HS-27A (cell line): ENCODE measurements at places on chromosomes 5 and 9.
A peak's percentile ranks its signal among the peaks of the same experiment; 100 is the strongest.

GRCh38 chr9:2043881-2044462, 28.8 kb downstream of the SMARCA2 start:
- DNase-seq = no peak

- no peak for DNase-seq
Measured at GRCh38 chr9:125405938-125406809, 144.5 kb downstream of the GAPVD1 start.

- DNase-seq = no peak
Measured at GRCh38 chr5:172441262-172441751, 13.0 kb downstream of the SH3PXD2B start.

GRCh38 chr5:74251141-74252035, 389.1 kb downstream of the ENC1 start:
- DNase-seq = no peak

GRCh38 chr9:3018691-3019230, 174.9 kb upstream of the PUM3 start:
- DNase-seq = no peak

- no peak for DNase-seq
Measured at GRCh38 chr5:150765799-150766169, 7.0 kb upstream of the DCTN4 start.

DNA sequence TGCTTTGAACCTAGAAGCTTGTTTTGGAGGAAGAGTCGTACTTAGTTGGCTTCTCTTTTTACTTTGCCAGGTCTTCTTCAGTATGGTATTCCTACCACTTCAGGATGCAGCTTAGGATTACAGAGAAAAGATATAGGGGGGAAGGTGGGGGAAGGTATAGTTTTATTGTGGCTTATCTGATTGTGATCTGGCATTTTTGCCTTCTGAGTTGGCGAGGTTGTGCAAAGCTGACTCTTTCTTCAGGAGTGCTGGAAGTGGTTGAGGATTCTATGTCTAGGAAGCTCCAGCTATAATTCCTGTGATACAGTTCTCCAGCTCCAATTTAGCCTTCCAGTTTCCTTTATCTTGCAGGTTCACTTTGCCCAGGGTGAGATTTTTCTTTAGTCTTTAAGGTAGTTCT, 7.0 kb downstream of the CDC42SE2 start:
- no peak for DNase-seq

GRCh38 chr5:39231705-39232525, 12.6 kb upstream of the FYB1 start:
- DNase-seq = no peak

GRCh38 chr5:169547508-169547907, 36.1 kb upstream of the SPDL1 start:
- no peak for DNase-seq

- DNase-seq = no peak
Measured at GRCh38 chr5:120449501-120449900, 14.6 kb upstream of the PRR16 start.

- DNase-seq = no peak
Measured at GRCh38 chr9:104784098-104784497, 20.2 kb downstream of the NIPSNAP3B start.

DNA sequence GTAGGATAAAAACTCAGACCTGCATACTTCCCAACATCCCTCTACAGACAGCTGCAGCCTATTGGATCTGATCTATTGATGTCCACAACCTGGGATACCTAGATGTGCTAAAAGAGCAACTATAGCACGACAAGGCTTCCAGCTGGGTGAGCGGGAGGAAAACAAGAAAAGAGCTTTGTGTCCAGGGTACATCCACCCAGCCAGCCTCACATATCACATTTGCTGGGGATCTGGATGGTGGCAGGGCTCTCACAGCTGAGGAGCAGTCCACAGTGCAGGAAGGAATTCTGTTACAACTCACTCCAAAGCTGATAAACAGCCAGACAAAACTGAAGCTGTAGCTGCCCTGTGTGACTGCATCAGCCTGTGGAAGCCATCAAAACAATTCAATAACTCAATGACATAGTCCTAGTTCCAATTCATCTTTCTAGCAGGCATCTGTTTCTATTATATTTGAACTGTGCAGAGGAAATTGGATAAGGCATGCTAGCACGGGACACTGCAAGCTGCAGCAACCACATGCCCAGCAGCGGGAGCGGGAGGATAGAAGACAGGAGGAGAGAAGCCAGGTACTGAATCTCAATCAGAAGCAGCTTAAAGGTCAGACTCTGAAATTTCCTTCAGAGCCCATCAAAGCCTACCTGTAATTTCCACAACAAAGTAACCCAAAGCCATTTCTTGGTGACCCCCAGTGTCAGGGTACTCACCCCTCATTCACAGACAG, 45.0 kb downstream of the MED10 start:
- no peak for DNase-seq

GRCh38 chr5:167759057-167759821, 532.2 kb upstream of the WWC1 start:
- no peak for DNase-seq

GRCh38 chr9:17906841-17907778, 328.2 kb downstream of the SH3GL2 start:
- no peak for DNase-seq

DNA sequence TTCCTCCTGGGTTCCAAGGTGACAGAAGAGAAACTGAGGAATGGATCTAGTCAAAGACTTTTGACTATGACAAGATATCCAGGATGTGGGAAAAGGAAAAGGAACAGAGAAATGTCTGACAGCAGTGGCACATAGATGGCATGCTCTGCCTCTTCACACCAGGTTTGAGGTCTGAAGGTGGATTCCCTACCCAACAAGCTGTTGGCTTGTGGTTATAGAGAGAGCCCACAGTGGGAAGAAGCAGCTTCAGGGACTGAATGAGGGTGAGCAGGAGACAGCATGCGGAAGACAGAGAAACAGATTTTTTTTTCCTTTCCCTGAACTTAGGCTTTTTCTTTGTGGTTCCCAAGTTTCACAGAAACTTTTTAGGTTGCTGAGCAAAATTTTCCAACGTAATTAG, 20.6 kb downstream of the IFNW1 start:
- DNase-seq = no peak

DNA sequence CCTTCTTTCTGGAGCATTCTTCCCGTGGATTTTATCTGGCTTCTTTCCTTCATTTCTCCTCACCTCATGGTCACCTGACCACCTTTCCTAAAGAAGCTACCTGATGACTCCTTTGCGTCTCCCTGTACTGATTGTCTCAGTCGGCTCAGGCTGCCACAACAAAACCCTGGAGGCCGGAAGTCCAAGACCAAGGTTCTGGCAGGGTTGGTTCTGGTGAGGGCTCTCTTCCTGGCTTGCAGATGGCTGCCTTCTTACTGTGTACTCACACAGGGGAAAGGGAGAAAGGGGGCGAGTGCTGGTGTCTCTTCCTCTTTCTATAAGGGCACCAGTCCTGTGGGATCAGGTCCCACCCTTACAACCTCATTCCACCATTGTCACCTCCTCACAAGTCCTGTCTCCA, 140.0 kb downstream of the SYK start:
- no peak for DNase-seq

DNA sequence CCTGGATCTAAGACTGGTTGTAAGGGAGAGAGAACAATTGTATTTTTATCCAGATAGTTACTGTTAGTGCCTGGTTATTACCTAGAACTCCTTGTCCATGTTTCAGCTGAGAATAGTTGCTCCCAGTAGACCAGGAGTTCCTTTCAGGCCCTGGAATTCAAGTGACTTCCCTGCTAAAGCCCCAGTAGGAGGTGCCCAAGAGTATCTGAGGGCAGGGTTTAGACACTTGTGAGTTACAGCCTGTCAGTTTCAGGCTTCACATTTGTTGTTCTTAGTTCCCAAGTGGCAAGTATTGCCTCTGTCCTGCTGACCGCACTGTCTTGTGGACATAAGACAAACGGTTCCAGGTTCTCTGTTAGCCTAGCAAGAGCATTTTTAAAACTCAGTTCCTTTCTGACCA, 743.9 kb upstream of the SEMA6A start:
- no peak for DNase-seq

DNA sequence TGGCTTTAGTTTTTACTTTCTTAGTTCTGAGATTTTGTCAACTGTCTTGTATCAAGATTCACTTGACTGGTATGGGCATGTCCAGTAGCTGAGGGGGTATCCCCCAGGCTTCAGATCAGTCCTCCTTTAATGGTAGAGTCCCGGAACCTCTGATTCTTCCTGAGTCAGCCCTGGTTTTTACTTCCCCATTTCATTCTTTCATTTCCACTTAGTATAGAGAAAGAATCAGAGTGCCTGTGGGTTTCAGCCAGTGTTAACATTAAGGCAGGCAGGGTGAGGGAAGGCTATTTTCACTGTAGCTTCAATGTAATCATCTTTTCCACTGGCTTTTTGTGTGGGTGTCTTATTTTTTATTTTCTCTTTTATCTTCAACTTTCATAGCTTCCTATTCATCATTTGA, 8.3 kb upstream of the COMMD10 start:
- no peak for DNase-seq

GRCh38 chr5:151770383-151771258, 1.1 kb upstream of the G3BP1 start:
- no peak for DNase-seq

DNA sequence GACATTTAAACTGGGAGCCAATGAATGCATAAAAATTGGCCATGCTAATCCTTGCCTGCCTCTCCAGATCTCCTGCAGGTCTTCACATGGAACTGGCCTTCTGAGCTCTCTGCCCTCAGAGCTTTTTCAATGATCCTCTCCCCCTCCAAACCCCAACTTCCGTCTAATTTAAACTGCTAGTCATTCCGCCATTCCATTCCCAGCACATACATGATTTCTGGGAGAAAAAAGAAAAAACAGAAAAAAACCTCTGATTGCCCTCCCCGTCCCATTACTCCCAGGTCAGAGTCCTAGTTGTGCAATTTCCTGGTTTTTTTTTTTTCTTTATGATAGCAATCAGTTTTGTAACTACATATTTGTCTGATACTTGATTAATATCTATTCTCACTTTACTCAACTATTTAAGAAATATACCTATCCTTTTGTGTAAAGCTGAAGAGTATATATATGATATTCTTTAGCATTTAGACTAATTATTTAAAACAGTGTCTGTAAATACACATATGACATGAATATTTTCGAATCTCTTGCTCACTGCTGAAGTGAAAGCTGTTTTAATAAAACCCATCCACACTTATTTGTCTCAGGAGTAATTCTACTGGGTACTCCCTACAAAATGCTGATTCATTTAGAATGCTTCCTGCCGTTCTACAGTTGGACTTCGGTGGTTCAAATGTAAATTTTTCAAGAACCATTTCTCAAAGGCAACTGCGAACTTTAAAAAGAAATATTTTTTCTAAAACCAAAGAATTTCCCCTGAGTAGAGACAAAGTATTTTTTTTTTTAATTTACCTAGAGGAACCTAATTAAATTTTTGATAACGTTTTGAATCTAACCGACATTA, 1.6 kb downstream of the HINT1 start:
- no peak for DNase-seq

GRCh38 chr5:2011481-2012411, 129.0 kb upstream of the IRX4 start:
- DNase-seq = no peak

GRCh38 chr9:21994556-21995005, at the start of gene CDKN2B-AS1:
CDKN2B-AS1 (plus strand) TSS chr9:21994791.
- DNase-seq = peak; percentile 62

DNA sequence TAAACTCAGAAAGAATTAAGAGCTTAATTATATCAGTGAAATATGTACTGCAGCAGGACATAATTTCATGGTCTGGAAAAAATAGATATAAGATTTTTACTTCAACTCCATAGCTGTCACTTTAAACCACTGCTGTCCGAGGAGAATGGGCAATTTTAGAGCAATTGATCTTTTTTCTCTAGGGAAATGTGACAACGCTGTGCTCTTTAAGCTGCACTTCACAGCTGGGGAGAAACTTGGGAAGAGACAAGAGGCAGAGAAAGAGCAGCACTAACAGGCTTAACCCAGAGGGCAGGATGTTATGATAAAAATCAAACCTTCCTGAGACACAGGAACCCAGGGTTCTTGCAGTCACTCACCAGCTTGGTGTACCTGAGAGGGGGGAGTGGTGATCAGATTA, 92.0 kb downstream of the SPOCK1 start:
- DNase-seq = no peak

- no peak for DNase-seq
Measured at GRCh38 chr9:99544526-99544925, 277.2 kb upstream of the NR4A3 start.

- no peak for DNase-seq
Measured at GRCh38 chr5:150368526-150368925, 11.0 kb downstream of the TCOF1 start.

- no peak for DNase-seq
Measured at GRCh38 chr9:132069046-132069898, 10.4 kb downstream of the MED27 start.

GRCh38 chr9:116267021-116267420, 113.4 kb downstream of the PAPPA start:
- DNase-seq = no peak

- no peak for DNase-seq
Measured at GRCh38 chr5:83368835-83369234, 102.7 kb upstream of the VCAN start.

GRCh38 chr9:6351737-6352136, 23.6 kb downstream of the TPD52L3 start:
- no peak for DNase-seq

- DNase-seq = no peak
Measured at GRCh38 chr5:126053630-126054029, 369.6 kb upstream of the GRAMD2B start.

DNA sequence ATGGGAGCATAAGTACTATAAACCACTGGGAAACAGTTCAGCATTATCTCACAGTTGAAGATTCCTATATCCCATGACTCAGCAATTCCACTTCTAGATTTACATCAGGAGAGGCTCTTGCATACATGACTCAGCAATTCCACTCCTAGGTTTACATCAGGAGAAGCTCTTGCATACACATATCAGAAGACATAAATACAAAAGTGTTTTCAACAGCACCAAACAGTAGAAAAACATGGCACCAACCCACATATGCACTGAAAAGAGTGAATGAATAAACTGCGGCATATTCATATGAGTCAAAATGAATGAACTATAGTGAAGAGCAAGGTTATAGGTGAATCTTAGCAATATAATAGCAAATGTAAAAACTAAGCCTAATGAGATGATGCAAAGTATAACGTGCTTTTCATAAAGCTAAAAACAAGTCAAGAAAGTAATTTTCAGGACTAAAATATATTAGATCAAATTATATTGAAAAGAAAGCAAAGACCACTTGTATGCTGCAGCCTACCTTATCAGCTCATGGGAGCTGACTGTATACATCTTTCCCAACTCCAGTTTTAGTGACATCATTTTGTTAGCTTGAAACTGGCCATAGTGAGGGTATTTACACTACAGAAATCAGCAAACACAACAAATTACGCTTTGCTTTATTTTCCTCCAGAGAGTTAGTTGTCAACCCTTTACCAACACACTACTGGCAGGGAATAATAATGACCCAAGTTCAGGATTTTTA, 95.8 kb downstream of the ANKRD18B start:
- no peak for DNase-seq

DNA sequence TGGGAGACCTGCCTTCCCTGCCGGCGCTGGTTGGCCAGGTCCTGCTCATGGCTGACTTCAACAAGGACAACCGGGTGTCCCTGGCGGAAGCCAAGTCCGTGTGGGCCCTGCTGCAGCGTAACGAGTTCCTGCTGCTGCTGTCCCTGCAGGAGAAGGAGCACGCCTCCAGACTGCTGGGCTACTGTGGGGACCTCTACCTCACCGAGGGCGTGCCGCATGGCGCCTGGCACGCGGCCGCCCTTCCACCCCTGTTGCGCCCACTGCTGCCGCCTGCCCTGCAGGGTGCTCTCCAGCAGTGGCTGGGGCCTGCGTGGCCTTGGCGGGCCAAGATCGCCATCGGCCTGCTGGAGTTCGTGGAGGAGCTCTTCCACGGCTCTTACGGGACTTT, 10.6 kb downstream of the DIPK1B start:
- DNase-seq = no peak
